Stimulated activated CD8-positive, alpha-beta memory T cell treated with anti-CD3 and anti-CD28 coated beads, Interleukin-4, amount 100 ng/mL, for 24 hours (primary cell): ENCODE measurements at places on chromosomes 7 and 10.

DNA sequence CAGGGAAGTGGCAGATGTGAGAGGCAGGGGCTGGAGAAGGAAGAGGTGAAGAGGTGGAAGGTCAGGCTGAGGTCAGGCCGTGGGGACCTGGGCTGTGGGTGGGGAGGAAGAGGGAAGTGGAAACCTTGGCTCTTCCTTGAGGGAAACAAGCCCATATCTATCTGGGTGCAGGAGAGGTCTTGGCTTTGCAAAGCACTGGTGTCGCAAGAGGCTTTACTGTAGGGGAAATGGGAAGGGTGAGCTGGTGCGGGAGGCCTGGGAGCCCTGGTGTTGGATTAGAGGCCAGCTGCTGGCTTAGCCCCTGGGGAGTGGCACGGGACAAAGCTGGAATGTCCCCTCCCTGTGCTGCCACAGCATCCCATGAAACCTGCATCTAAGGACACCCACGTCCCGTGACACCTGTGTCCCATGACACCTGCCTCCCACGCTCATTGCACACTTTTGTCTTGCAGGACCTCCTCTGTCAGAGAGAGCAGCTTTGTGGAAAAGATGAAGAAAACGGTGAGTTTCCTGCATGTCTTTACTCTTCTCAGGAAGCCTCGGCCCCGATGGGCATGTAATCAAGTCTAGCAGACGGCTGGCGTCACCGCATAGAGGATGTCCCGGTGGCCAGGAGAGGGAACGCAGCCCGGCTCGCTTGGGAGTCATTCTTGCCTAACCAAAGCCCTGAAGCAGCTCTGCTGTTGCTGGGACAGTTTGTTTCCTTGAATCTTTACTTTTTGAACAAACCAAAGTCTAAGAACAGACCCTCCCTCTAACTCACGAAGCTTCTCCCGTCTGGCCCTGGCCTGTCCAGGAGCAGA lies 22.2 kb downstream of the TMEM120A start:
- no peak for DNase-seq

- no peak for DNase-seq
Measured at GRCh38 chr10:23614483-23614882, 175.6 kb downstream of the OTUD1 start.

GRCh38 chr7:137590071-137590755 lies 246.7 kb upstream of the PTN start:
- DNase-seq, result no peak

DNA sequence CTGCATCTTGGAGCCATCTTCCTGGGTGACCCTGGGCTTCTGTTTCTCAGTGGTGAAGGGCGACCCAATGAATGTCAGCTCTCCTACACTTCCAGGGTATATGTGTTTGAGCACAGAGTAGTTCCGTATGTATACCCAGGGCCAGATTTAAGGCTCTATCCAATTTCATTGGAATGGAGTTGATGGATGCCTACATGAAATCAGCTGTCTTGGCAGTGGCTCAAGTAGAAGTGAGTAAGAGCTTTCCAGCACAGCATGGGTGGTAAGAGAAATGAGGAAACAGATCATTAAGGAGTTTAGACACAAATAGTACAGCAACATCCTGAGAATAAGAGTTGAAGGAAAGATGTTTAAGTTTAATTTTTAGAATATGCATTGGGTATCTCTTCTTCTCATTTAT lies 433.0 kb downstream of the PAXIP1 start:
- DNase-seq, result no peak

DNA sequence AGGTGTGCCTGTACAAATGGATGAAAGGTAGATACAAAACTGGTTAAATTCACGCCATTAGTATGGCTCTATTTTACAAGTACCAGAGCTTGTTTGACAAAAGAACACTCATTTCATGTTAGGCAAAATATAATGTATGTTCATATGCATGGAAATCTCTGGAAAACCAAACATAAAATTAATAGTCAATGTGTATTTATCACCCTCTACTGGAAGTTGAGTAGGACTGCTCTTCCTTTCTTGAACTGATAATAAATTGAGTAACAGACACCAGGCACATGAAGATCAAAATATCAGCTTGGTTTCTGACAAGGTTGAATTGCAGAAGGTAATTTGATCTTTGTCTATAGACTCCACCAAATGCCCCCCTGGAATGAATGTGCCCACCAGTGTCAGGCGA lies 19.8 kb upstream of the AKR1B1 start:
- no peak for DNase-seq

DNA sequence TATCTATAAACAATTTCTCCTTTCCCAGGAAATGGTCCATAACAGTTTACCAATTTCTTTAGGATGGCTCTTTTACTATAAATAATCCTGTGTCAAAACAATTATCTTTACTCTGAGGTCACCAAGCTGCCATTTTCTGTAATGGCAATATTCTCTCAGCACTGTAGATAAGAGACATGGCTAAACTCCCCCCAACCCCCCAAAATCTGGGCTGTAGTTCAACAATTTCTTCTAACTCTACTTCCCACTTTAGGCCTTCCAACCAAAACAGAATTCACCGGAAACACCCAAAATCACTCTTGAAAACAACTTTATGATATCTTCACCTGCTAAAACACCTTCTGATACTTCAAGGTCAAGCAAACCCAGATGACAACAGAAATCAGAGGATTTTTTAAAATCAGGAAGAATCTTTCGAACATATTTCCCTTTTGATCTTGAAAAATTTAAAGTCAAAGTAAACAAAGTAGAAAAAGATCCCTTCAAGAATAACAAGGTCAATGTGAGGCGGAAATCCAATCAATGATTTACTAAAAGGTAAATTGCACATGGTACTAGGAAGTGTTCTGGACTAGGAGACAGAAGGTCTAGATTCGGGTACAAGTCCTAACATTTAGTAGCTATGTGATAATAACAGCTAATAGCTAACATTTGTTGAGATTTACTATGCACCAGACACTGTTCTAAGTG lies 176.8 kb downstream of the CPEB3 start:
- no peak for DNase-seq

- DNase-seq, result no peak
Measured at GRCh38 chr10:132192076-132192975, 5.6 kb downstream of the DPYSL4 start.

- no peak for DNase-seq
Measured at GRCh38 chr7:53326634-53327033, 291.2 kb downstream of the POM121L12 start.
